AG04450 (cell line): ENCODE measurements at places on chromosomes 12 and 14.
A peak's percentile ranks its signal among the peaks of the same experiment; 100 is the strongest.

DNA sequence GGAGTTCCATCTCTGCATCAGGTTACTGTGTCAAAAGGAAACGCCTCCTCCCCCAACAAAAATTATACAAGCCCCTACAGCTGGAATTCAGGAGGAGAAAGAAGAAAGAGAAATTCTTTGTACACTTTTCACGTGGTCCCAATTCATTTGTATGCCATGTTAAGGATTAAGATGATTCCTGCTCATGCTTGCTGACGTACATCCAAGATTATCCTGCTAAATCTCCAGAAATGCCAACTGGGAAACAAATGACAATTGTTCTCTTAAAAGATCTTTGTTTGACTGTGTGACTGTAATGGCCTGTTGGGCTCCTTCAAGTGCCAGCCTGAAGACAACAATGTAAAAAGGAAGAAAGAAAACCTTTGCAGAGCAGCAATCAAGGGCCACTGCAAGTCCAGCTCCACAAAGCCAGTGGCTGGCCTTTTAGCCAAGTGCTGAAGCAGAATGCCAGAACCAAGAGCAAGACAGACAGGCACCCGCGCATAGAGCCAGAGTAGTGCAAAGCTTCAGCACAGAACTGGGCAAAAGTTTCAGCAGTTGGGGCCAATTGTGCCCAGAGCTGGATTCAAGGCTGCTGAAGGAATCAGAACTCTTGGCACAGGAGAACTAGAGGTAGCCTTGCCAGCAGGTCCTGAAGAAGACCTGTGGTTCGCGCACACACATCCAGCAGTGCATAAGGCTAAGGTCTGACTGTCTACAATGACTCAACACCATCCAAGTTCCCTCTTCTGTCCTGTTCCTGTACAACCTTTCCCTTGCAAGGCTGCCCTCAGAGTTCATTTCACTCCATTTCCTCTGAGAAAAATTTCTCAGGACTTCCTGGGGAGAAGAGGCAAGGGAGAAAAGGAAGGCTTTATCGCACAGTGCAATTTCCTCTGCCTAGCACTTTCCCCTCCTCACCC, 209.7 kb upstream of the BMP4 start:
- DNase-seq, result no peak

DNA sequence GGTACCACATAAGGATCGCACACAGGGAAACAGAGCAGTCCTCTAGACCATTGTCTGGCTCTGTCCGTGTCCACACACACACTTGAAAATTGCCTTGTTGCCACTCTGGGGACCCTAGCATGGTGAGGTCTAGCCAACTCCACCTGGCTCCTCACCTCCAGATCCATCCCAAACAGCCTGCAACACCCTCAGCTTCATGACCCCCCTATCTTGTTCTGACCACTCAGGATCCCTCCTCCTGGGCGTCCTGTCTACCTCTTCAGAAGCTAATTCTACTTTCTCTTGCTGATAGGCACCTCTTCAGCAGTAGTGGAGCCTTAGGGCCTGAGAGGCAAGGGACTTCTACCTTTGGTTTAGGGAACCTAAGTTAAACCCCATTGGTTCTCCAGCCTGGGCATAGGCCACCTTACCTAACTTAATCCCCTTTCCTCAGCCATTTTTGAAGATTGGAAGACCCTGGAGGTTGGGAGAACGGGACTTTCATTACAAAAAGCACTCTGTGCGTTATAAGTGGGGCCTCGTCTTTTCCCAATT, 697 bp upstream of the HOXC5 start:
- no peak for DNase-seq

- no peak for DNase-seq
Observed at GRCh38 chr14:50859296-50859624, 12.6 kb upstream of the ABHD12B start.

- peak; percentile 0 for DNase-seq
Observed at GRCh38 chr14:53093206-53093605, 59.9 kb downstream of the DDHD1 start.

DNA sequence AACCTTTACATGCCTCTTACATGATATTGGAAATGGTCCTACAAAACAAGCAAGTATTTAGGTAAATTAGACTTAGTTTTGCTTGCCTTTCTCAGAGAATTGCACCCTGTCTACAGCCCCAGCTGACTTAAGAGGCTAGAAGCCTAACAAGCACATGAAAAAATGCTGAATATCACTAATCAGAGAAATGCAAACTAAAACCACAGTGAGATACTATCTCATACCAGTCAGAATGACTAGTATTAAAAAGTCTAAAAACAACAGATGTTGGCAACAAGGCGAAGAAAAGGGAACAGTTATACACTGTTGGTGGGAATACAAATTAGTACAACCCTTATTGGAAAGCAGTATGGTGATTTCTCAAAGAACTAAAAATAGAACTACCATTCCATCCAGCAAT, 103.8 kb downstream of the EGLN3 start:
- no peak for DNase-seq

DNA sequence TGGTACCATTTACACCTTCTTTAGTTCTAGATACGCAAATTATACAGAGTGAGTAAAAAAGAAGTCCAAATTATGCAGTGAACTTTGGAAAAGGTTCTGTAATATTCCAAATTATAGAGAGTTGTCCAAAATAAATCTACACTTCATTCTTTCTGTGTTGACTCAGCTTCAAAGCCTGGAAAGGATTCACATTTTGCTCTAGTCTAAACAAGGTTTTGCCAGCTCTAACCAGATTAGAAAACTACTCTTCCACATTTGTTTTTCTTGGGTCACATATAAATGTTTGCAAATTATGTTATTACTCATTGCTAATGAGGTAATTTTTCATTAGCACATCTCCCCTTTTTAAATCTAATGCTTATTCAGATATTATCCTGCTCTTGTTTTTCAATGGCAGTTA, 1562.4 kb upstream of the SEL1L start:
- DNase-seq, result peak; percentile 16

- DNase-seq, result no peak
Observed at GRCh38 chr12:27688671-27689070, 7.6 kb upstream of the REP15 start.

GRCh38 chr12:7856516-7856915, 16.2 kb downstream of the SLC2A14 start:
- DNase-seq, result no peak

GRCh38 chr14:38399652-38400051, 143.8 kb upstream of the CLEC14A start:
- no peak for DNase-seq

DNA sequence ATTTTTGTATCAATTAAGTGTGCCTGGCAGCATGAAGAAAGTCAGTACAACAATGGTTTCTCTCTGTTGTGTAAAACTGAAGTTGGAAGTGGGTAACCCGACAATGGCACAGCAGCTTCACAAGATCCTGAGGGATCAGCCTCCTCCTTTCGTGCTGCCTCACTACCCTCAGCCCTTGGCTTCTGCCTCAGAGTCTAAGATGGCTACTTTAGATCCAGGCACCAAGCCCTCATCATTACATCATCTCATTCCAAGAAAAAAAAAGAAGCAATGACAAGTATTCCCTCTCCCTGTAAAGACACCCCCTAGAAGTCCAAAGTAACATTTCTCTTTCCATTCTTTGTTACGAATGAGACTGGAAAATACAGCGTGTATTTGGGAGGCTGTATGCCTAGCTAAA, 92.6 kb downstream of the DNAI7 start:
- no peak for DNase-seq

DNA sequence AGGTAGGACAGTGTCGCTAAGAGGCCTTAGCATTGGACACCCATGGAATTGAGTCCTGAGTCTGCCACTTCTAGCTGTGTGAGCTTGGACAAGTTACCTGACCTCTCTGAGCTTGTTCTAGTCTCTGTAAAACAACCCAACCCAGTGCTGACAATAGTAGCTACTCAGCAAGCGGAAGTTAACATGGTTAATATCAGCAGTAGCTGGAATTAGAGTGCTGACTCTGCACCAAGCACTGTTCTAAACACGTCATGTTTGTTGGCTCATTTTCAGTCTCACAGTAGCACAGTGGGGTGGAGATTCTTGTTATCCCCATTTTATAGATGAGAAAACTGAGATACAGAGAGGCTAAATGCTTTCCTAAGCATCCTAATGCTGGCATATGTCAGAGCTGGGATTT, 47.5 kb upstream of the RIN3 start:
- DNase-seq, result no peak

DNA sequence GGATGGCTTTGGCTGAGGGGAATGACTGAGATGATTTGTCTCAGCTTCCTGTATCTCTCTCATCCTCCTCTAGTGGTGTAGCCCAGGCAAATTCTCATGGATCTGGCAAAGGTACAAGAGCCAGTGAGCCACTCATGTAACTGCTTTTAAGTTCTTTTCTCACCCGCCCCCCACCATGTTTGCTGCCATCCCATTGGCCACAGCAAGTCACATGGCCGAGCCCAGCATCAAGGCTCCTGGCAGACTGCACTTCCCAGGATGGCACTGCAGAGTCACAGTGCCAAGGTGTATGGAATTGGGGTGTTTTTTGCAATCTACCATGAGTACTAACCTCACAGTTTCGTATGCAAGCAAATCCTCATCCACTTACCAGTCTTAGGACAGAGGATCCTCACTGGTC, 50.9 kb downstream of the CHST11 start:
- no peak for DNase-seq

DNA sequence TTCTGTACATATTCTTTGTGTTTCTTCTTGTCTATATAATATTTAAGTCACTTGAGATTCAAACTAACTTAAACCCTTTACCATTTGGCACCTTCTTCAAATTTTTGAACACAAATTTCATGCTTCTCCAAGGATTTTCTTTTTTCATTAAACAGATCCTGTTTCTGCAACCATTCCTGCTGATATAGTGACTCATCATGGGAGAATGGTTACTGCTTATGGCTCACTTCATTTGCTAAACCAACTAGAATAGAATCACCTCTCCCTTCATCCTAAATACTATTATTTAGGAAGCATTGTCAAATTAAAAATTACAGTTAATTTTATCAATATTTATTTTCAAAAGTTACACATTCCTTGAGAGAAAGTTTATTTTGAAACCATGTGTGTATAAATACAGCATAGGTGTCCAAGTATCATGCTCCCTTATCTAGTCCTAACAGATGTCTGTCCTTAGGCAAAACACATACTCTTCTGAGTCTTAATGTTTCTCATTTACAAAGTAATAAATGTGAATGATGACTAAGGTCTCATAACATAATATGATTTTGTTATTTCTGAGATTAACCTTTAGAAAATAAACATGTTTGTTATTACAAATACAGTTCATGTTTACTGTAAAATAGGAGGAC, 40.7 kb downstream of the PLCZ1 start:
- DNase-seq, result peak; percentile 13

DNA sequence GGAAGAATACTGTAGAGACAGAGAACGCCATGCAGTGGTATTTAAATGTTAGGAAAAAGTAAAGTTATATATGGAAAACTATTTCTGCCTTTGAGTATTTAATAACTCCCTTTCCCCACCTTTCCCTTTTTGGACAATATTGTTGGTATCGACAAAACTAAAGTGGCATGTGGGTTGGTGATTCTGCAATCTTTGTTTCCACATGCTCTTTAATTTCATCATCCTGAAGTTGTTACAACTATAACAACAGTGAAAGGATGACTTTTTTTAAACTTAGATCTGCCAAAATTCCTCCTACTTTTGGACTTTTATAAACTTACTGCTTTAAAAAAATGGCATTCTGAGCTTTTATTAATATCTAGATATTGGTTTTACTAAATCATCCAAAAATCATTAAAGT, 25.3 kb downstream of the TTC8 start:
- no peak for DNase-seq

GRCh38 chr12:104279164-104279563, 24.4 kb upstream of the EID3 start:
- DNase-seq, result no peak

DNA sequence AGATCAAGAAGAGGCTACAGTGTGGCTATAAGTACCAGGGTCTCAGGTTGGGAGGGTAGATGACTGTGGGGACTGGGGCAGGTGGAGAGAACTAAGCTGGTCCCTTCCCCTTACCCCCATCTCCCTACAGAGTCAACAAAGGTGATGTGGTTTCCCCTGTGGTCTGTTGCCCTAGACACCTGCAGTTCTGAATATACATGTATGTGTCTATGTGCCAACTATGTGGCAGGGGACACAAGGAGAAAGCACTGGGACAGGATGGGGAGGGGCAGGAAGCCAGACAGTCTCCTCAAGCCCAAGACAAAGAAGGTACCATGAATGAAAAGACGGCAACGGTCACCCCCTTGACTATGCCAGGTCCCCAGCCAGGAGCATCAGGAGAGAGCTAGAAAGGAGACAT, 4.5 kb upstream of the HDAC7 start:
- DNase-seq, result no peak

DNA sequence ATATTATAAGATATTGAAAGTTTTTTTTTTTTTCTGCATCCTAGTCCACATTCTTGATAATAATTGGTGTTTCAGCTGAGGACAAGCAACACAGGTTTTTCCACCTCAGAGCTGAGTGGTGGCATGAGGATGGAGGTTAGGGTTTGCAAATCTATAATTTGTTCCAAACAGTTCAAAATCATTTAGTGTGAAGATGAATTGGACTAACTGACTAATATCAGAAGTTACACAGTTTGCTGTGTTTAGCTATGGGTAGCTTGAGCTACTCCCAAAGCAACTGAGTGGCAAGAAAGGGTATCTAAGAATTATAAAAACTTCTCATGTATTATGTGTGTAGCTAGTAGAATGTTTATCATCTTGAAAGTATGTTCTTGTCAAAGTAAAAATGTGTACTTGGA, 17.1 kb downstream of the EID3 start:
- no peak for DNase-seq

DNA sequence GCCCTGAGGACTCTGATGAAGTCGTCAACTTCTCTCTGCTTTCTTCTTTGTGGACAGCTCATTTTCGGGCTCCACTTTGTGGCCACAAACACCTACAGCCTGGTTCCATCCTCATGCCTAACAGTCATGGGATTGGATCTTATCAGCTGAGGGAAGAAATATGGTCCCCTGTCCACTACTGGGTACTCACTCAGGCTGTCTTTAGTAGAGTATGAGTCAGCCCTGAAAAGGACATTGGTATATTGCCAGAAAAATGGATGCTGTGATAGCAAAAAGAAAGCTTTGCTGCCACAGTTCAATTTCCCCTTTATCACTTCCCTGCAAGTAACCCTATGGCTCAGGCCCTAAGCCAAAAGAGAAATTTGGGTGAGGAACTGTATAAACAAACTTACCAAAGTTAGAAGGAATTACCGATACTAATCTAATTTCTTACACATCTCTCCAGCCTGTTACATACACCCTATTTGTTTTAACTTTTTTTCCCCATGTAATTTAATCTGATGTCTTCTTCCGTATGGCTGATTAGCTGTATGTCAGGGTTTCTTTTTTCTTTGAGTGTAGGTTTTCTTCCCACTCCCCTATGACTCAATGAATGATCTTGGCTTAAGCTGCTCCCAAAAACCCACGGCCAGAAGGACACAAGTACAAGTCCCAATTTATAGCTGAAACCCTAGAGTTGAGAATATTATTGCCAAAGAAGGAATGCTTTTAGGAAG, 29.1 kb downstream of the MTHFD1 start:
- no peak for DNase-seq

- DNase-seq, result no peak
Observed at GRCh38 chr12:120225852-120226640, 25.1 kb upstream of the RPLP0 start.

GRCh38 chr14:98513558-98513957, 758.4 kb downstream of the BCL11B start:
- no peak for DNase-seq
